ENCODE measurements at places on chromosomes 6 and 20.

DNA sequence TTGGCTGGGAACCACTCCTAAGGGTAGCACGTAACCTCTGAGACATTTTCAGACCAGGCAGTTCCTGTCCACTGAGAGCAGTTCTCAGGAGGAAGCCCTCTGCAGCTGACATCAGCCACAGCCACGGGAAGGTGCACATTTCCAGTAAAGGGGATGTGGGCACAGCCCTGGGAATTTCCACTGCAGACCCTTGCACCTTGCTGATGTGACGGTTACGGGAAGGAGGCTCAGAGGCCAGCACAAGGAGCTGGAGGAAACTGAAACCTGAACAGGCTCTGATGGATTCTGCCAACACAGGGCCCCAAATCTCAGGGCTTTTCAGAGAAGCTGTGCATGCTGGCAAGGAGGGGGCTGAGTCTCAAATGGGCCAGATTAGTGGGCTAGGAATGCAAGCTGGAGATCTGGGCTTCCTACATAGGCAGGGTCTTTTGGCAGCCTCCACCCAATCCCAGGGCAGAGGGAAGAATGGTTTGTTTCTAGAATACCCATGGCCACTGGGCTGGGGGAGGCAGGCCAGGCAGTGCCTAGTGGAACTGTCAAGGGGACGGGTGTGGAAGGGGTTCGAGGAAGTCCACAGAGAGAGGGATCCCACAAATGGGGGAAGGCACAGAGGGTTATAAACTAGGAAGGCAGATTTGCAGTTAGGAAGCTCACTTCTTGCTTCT is 14.2 kb downstream of the EBF4 start:
- DNase-seq = no peak

DNA sequence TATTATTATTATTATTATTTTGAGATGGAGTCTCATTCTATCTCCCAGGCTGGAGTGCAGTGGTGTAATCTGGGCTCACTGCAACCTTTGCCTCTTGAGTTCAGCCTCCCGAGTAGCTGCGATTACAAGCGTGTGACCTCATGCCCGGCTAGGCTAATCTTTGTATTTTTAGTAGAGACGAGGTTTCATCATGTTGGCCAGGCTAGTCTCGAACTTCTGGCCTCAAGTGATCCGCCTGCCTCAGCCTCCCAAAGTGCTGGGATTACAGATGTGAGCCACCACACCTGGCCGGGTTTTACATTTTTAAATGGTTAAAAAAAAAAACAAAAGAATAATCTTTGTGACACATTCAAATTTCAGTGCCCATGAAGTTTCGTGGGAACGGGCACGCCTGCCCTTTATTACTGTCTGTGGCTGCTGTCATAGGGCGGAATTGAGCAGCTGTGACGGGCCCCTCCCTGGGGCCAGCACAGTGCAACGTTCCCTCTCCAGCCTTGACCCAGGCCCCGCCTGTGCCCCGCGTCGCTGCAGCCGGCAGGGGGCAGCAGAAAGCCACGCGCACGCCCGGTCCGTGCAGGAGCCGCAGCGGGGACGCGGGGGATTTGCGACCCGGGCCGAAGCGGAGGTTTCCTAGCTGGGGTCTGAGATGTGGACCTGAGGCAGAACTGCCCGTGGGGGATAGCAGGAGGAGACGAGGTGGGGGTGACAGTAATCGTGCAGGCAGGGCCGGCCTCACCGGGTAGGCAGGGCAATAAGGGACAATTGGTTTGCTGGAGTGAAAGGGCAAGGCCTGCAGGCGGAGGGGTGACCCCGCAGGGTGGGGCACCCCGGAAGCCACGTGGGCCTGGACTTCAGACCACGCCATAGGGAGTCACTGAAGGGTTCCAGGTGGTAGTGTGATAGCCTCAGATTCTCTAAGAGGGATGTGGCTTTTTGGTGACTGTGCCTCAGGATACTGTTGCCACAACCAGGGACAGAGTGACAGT is 54.3 kb downstream of the SYTL3 start:
- peak; percentile 43 for DNase-seq

- DNase-seq = no peak
These were observed 21.2 kb downstream of the C6orf132 start for GRCh38 chr6:42120895-42121865.

GRCh38 chr6:146898888-146899227 is 300.1 kb downstream of the ADGB start:
- no peak for DNase-seq

- DNase-seq = no peak
These were observed 66.0 kb downstream of the STK4 start for GRCh38 chr20:45032276-45032675.

DNA sequence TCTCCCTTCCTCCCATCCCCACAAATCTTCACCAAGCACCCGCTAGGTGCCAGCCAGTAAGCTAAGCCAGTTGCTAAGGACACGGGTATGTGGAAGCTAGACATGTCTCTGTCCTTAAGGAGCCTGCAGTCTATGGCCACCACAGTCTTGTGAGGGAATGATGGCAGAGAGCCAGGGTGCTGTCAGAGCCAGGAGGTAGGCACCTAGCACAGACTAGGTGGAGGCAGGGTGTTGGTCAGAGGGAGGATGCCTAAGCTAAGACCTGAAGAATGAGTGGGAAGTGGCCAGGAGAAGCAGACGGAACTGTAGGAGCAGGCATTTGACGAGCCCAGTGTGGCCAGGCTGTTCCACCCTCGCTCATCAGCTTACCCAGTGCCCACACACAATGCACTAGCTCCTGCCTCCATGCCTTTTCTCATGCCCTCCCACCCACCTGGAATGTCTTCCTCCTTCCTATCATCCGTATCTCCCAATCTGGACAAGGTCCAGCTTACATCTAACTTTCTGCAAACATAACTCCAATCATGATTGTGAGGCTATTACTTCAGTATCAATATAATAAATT is 125.6 kb downstream of the FOXC1 start:
- no peak for DNase-seq

- peak; percentile 9 for DNase-seq
These were observed 36.1 kb downstream of the SERAC1 start for GRCh38 chr6:158131926-158132325.

- DNase-seq = peak; percentile 42
These were observed 335.8 kb downstream of the CDKAL1 start for GRCh38 chr6:20870021-20870420.

DNA sequence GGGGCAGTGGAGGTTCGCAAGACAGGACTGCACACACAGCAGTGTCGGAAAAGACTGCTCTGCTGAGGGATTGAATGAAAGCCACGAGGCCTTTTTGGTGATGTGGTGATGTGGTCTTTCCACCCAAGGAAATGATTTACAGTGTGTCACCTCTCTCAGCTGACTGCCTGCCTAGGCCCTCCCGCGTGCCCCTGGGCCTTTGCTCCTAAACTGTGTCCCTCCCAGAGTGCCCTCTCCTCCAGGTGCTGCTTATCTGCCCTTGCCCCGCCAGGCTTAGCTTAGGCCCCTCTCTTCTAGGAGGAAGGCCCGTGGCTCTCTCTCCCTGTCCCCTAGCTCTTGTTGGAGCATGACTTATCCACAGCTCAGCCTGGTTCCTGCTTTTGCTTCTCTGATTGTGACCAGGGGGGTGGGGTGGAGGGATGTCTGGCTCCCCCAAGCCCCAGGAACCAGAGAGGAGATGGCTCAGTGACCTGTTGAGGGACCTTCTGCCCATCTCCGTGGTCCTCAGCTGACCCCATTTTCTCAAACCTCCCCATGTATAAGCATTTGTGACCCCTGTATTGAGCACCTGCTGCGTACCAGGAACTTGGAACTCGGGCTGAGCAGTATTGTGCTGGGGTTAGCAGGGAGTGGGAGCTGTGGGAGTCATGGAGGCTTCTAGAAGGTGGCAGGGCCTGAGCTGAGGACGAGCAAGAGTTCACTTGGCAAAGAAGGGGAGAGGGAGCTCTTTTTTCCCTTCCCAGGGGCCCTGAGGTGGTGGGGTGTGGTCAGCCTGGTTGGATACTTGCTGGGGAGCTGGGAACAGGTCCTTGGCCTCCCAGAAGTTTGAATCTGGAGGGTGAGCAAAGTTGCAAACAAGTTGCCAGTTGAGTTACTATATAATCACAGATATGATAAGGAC is 2.2 kb downstream of the SRC start:
- DNase-seq = no peak

GRCh38 chr6:157531169-157531985 is 150.4 kb downstream of the ZDHHC14 start:
- DNase-seq = no peak

DNA sequence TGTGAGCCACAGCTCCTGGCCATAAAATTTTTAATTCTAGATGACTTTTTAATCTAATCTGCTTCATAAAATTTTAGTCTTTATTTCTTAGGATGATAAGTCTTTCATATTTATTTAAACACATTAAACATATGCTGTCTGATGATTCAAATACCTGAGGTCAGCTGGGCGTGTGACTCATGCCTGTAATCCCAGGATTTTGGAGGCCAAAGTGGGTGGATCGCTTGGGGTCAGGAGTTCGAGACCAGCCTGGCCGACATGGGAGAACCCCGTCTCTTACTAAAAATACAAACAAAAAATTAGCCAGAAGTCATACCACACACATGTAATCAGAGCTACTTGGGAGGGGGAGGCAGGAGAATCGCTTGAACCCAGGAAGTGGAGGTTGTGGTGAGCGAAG is 53.1 kb downstream of the RBM24 start:
- DNase-seq = no peak

- DNase-seq = no peak
These were observed 295.7 kb upstream of the TSHZ2 start for GRCh38 chr20:52676283-52676995.

- peak; percentile 2 for DNase-seq
These were observed 111.6 kb downstream of the TBC1D32 start for GRCh38 chr6:121222656-121223055.

DNA sequence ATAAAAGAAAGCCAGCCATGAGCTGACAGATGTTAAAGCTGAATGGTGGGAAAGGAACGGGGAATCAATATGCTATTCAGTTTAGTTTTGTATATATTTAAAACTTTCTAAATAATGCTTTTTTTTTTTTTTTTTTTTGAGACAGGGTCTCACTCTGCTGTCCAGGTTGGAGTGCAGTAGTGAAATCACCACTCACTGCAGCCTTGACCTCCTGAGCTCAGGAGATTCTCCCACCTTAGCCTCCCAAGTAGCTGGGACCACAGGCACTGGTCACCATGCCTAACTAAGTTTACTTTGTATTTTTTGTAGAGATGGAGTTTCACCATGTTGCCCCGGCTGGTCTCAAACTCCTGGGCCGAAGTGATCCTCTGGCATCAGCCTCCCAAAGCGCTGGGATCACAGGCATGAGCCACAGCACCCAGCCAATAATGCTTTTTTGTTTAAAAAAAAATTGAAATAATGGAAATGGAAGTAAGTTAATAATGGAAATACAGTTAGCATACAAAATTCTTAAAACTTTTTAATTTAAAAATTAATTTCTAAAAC is 19.1 kb downstream of the EPB41L2 start:
- DNase-seq = no peak

- DNase-seq = no peak
These were observed 24.3 kb downstream of the SNX14 start for GRCh38 chr6:85569323-85569722.

GRCh38 chr6:35508542-35508941 is 4.2 kb downstream of the TULP1 start:
- DNase-seq = no peak

DNA sequence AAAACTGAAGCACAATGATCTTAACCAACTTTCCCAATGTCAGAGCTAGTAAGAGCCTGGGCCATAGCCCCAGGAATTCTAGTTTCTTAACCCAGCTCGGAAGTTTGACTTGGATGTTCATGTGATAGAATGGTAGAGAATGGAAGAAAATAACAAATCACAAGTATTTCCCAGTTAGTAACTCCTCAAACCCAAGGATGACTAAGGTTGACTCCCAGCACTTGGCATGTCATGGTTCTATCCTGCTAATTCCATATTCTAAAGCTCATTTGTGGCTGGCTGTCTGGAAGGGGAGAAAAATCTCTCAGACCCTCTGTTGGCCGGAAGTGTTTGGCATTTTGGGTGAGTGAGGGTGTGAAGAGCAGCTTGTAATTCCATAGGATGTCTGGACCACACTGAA is 248.7 kb downstream of the RFPL4B start:
- no peak for DNase-seq

GRCh38 chr20:24906806-24907205 is 42.3 kb upstream of the CST7 start:
- DNase-seq = no peak

GRCh38 chr20:44704551-44704971 is 10.6 kb upstream of the CCN5 start:
- DNase-seq = no peak

GRCh38 chr6:107673076-107673494 is 151.0 kb downstream of the SCML4 start:
- no peak for DNase-seq

DNA sequence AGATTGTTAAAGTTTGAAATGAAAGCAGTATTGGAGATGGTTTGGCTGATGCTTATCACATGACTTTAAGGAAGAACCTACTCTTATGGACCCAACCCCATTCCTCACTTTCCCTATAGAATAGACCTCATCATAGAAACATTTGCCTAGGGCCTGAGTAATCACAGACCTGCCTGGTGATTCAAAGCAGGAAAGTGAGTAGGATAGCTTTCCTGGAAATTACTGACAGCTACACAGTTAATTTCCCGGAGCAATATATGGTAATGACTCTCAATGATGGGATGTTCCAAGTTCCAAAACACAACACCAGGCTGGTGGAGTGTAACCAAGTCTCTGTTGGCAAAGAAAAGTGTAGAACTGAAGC is 233.8 kb downstream of the SIM1 start:
- DNase-seq = no peak

DNA sequence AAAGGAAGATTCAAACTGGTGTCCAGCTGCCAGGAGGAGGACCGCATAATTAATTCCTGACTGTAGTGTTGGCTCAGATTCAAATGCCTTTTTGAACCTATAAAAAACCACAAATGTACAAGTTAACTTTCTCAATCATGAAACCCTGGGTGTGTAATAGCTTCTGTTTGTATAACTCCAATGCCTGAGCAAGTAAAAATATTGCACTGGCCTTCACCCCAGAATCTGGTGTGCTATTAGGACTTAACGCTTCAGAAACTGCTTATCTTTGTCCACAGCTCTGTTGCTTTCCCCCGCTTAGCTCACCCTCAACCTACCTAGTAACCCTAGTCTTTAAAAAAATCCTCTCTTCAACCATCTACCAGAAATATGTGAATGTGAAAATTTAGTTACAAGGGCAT is 119.1 kb upstream of the MAP7 start:
- no peak for DNase-seq

DNA sequence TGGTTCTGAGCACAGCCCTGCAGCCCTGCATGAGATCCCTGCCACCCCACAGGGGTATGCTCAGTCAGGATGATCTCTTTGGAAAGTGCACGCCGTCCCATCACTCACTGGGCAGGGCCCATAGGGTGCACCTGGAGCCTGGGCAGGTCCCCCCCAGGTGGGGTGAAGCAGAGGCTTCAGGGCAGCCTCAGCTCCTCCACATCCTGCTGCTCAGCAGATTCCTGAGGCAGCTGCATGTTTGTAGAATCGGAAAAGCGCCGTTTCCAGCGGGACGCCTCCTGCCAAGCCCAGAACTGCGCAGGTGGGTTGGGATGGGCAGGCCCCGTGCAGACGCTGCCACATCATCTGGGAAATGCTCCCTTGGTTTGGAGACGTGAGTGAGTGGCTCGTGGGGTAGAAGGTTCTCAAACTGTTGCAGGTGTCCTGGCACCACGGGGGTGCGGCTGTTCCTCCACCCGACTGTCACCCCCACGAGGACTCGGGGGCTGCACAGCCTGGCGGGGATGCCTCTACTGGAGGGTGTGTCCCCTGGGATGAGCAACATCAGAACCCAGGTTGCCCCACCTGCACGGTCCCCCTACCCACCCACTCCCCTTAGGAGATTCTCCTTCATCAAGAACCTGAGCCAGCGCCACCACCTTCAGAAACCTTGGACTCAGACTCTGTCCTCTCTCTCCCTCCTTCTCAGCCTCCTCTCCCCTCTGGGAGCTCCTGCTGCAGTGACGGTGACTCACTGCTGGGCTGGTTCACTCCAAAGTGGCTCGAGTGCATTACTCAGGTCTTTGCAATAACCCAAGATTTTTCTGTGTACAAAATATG is 334.1 kb downstream of the TAF4 start:
- DNase-seq = no peak

All from NCI-H510A treated with DMSO at 0.1 percent for 48 hours (cell line).